Left colon (tissue), 2 donors: ENCODE measurements at places on chromosomes 3 and 15. TPM values are rescaled to one million over a fixed set of nuclear protein-coding genes. Genes with fewer than 3 reads are reported as not detected.

DNA sequence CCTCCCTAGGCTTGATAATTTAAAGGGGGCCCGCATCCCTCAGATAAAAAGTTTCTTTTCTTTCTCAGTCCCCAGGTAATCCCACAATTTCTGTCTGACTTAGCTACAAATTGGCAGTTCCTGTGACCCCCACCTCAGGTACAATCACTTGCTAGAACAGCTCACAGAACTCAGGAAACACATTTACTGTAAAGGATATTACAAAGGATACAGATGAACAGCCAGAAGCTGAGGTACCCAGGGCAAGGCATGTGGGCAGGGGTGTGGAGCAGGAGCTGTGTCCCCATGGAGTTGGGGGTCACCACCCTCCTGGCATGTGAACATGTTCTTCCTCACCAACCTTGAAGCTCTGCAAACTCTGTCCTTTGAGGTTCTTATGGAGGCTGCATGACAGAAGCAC is 73.8 kb downstream of the CMTM8 start:
- DNase-seq = no peak

DNA sequence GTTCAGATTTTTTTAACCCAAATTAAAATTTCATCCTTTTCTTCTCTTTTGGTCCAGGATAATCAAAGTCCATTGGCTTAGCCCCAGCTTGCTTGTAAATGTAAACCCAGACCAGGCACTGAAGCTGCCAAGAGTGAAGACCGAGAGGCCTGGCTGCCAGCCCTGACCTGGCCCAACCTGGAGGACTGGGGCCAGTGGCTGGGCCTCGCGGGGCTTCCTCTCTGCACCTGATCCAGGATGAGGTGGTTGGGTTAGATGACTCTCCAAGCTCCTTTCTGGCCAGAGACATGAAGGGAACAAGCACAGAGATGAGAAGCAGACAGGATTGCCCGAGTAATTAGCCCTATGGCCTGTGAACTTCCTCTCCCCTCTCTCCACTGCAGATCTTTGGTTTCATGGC is 50.6 kb downstream of the CMTM6 start:
- DNase-seq = no peak

Gene RAD51
- total RNA-seq = 2.6 TPM

DNA sequence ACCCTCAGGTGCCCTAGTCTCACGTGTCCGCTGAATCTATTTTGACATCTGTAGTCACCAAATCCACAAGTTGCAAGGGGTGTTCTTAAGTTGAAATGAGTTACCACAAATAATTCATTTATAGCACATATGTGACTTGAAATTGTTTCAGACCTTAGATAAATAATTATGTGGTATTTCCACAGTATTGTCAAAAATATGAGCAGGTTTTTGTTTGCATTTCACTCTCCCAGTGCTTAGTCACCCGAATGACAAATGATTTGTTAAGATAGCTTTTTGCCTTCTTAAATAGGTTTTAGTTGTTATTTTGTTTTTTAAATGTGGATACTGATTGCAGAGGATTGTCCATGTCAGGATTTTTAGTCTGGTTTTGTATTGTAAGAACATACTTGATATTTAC is 2.6 kb downstream of the MFSD1 start:
- no peak for DNase-seq

DNA sequence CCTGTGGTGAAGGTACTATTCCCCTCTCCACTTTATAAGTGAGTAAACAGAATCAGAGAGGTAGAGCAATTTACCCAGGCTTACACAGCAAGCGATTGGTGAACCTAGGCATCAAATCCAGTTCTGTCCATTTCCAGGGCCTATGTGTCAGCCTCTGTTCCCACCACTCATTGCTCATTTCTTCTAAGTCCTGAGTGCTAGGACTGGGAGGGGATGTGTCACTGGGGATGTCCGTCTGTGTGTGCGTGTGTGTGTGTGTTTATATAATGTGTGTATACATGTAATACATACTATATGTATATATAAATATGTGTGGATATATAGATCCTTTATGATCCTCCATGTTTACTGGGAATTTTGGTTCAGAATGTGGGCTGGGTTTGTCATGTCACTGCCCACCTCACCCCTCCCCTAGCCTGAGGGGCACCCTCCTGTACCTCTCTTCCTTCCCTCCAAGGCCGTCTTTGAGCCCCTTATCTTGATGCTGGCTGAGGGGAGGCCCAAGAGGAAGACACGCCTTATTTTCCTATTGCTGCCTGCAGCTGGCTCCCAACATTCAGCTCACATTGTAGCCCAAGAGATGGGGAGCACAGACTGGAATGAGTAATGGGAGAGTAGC is 2.1 kb downstream of the TMEM43 start:
- no peak for DNase-seq

DNA sequence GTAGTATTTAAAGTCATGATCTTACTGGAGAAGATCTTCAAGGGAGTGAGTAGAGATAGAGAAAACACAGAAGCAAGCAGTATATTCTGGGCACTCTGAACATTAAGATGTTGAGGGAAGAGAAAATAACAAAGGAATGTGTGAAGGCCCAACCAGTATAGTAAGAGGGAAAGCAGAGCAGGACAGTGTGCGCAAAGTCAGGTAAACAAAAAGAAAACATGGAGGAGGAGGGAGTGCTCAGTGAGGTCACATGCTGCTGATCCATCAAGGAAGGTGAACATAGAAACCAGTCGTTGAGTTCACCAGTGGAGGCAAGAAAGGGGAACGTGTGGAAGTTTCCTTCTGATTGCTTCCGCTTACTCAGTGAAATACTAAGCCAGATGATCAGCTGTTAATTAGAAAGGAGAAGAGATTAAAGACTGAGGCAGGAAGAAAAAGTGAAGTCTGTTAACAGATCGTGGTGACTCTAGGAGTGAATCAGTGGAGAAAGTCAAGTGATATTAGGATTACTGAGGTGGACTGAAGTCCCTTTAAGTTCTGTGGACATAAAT is 47.2 kb downstream of the OPA1 start:
- DNase-seq = no peak

DNA sequence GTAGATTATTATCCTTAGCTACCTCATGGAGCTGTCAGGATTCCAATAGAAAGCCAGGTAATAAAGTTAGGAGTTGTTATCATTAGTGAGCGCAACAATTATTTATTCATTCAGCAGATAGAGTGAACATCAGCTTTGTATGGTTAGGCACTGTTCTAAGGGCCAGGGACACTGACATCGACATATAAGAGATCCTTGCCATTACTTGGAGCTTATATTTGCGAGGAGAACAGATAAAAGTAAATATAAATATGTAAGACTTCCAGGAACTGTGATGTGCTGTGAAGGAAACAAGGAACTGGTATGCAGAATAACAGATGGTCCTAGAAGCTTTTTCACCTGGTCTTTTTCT is 473 bp downstream of the LSM3 start:
- DNase-seq = no peak

DNA sequence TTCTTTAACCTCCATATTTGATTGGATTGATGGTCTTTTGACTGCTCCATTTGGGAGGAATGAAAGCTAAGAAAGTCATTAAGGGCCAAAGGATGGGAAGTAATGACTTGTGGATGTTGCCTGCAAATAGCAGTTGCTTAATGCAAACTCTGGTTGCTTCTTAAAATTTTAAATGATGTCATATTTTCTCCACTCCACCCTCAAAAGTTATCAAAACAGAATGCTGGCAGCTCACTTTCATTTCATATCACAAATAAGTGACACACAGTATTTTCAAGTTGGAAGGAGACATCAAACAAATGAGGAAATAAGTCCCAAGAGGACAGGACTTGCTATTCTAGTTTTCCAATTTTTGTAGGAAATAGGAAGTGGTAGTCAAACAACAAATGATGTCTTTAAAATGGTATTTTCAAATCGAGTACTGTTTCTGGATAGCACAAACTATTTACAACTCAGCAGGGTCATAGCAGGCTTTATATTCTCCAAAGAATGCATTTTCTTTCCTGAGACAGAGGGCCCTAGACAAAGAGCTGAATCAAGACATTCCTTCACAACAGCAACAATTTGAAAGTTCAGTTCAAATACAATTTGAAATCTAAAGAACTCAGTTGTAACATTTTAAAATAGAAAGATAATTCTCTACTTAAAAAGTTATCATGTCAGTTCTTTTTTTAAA is 165.1 kb upstream of the UBE2E1 start:
- no peak for DNase-seq

DNA sequence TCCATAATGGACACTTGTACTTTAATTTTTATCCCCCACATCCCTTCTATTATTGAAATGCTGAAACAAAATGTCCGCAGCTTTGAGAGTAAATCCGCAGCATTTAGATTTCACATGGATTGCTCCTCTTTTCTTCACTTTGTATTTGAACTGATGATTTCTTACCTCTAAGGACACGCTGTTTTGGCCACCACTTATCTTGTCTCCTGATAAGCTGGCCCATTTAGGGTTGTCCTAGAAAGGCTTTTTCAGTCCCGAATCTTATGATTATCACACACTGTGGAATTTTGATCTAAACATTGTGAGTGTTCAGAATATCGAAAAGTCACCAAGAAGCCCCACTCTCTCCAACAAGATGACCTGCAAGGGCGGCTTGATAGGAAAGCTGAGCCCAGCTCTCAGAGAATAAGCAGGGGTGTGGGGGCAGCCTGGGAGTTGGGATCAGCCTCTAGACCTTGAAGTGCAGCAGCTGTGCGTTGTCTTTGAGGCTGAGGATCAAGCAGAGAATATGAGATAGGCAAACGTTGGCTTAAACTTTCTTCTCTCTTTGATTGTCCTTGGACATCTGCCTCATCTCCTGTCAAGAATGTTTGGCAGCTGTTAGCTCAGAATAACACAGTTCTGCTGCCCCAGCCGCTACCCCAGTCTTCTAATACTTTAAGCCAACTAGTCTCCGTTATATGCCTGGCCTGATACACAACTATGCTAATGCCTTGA is 399.7 kb upstream of the NR2F2 start:
- DNase-seq = no peak

- DNase-seq = no peak
Measured at GRCh38 chr3:66297260-66297873, 76.6 kb downstream of the SLC25A26 start.

DNA sequence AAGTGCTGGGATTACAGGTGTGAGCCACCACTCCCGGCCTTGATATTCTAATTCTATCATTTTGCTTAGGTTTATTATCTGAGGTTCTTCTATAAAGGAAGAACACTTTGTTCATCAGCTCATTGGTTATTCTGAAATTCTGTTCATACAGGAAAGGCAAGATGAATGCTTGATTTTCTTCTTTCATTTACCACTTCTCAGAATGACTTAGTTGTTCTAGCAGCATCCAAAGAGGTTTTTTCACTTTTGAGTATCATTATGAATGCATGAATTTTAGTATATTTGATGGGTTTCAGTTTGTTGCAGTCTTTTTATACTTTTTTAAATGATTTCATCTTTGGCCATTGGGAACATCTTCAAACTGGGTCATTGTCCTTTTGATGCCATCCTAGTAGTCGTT is 51.8 kb downstream of the RNF111 start:
- DNase-seq = no peak

GRCh38 chr15:101018016-101018415 is 98.9 kb downstream of the LRRK1 start:
- no peak for DNase-seq

Gene CCR9
- 0.12 TPM for total RNA-seq

GRCh38 chr3:138036572-138036971 is 26.6 kb downstream of the CLDN18 start:
- no peak for DNase-seq
